Activated CD4-positive, alpha-beta memory T cell treated with anti-CD3 and anti-CD28 coated beads for 36 hours (primary cell): ENCODE measurements at places on chromosomes 4 and X.

DNA sequence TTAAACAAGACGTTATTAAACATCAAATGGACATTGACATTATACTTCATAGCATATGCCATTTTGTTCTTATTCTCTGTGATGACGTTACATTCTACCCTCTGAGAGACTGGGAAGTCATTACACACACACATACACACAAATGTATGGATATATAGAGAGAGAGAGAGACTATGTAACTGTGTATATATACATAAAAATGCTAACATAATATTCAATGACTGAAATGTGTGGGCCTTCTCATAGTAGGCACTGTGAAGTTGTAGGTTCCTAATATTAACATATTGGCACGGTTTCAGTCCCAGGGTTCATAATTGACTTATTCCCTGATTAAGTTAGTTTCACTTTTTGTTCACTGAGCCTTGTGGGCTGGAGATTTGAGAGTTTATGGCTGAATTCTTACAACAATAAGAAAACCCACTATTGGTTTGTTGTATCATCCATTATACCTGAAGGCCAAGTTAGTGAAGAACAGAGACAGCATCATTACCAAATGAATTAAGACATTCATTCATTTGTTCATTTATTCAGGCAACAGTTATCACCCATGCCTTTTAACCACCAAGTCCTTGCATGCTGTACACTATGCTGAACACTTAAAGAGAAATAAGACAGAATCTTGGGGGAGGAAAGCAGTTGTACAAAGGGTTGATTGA lies 68.5 kb downstream of the GAB1 start:
- DNase-seq: no peak

GRCh38 chrX:122219226-122219625 lies 964.9 kb upstream of the GRIA3 start:
- no peak for DNase-seq

DNA sequence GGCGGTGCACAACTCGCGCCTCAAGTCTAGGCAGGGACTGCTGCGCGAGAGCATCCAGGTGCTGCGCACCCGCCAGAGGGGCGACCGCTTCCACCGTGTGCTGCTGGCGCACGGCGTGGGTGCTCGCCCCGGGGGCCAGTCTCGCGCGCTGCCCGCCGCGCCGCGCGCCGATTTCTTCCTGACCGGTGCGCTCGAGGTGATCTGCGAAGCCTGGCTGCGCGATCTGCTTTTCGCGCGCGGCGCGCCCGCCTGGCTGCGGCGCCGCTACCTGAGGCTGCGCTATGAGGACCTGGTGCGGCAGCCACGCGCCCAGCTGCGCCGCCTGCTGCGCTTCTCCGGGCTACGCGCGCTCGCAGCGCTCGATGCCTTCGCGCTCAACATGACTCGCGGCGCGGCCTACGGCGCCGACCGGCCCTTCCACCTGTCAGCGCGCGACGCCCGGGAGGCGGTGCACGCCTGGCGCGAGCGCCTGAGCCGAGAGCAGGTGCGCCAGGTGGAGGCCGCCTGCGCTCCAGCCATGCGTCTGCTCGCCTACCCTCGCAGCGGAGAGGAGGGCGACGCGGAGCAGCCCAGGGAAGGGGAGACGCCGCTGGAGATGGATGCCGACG lies 1.3 kb downstream of the CHST7 start:
- DNase-seq: peak; percentile 57

DNA sequence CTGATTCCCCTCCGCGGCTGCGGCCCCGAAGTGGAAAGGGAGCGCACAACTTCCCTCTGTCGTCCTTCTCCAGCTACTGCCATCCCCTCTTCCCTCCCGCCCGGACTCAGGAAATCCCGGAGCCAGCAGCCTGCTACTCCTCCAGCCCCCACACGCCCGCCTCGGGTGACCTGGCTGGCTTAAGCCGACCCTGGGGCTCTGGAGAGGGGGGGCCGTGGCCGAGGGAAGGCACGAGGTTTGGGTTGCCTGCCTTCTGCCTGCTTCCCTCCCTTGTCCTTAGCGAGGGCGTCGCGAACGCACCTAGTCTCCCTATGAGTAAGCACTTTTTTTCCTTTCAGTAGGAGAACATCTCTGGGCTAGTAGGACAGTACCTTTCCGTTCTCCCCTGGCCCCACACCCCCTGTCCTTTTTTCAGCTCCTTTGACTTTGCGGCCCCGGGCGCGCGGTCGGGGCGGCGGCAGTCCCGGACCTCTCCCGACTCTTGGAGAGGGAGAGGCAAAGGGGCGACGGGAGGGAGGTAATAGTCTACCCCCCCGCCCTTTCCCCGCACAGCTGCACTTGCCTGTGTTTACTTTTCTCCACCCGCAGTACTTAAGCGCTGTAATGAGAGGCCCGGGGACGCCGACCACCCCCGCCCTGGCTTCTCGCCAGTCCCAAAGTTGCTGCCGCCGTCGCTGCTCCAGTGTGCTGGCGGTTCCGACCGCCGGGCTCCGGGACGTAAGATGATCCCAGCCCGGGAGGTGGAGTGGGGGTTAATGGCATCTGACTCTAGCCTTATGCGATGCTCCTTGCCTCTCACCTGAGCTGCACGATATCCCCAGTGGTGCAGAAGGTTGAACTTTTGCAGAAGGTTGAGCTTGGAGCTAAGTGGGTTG lies 868 bp downstream of the PLS3 start:
- DNase-seq: no peak

DNA sequence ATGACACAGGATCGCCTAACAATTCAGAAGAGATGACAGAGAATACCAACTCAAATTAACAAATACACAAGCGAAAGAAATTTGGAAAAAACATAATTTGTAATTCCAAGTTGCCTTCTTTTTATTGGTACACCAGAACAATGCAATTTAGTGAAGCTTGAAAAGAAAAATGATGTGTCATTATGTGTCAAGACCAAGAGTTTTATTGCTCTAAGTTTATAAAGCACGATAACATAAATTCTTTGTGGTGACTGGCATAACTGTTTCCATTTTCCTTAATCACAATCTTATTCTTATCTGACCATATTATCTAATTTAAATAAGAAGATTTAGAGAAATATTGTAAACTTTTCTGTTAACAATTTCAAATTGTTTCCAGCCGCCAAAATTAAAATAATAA lies 273.2 kb upstream of the TECRL start:
- DNase-seq: no peak

- no peak for DNase-seq
These were observed 88.1 kb downstream of the NPFFR2 start for GRCh38 chr4:72119946-72120345.

GRCh38 chrX:39451046-39451445 lies 646.7 kb downstream of the BCOR start:
- DNase-seq: no peak

GRCh38 chr4:174228988-174229387 lies 54.5 kb downstream of the FBXO8 start:
- DNase-seq: no peak

DNA sequence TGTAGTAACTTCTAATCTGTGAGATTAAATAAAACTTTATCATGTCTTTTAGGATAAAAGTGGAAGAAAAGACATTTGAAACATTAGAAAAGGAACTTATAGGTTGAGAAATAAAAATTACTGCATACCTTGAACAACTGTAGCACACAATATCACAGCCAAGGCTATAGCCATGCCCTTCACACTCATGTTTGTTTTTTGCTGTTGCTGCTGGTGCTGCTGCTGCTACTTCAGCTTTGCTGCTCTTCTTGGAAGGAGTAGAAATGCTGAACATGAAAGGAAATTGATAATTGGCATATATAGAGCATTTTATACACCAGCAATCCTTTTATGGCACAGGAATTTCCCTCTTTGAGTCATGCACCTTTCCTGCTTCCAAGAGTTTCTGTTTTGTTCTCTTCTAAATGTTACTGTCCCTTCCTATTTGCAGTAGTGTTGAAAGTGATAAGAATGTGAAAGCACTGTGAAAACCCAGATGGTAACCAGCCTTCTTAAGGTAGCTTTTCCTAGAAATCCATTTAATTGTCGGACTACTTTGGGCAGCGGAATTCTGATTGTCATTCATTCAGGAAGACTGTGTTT lies at the start of gene CXCL11:
Gene CXCL11 (minus strand): TSS at position 272 of the 582 bp plus-strand sequence. CDS start 83 bp downstream, at position 189.
- DNase-seq: no peak

GRCh38 chr4:101981756-101982155 lies 191.2 kb downstream of the BANK1 start:
- DNase-seq: no peak

GRCh38 chr4:80010316-80010715 lies 62.7 kb downstream of the ANTXR2 start:
- no peak for DNase-seq

DNA sequence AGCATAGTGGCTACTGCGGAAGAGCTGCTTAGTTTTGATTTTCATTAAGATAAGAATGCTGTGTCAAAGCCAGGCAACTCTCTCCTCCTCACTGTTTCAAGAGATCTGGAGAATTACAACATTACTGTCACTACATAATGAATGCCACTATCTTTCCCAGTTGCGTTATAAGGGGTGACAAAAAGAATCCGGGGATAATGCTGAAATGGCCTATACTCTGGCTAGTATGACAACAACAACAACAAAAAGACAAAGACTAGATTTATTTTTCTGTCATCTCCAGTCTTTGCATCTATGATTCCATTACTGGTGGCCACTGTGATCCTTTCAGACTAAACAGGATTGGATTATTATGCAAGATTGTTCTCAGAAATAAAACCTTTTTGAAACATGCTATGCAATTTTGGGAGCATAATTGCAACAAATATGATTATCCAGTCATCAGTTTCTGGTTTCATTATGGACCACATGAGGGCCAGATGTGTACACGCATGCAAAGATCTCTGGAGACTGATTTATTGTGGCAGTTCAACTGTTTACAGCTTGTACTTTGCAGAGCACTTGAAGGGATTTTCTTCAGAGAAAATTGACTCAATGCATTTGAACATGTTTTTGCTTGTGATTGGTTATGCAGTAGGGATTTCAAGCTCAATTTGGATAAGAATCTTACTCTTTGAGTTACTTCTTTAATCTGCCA lies 31.1 kb upstream of the SPANXB1 start:
- no peak for DNase-seq

DNA sequence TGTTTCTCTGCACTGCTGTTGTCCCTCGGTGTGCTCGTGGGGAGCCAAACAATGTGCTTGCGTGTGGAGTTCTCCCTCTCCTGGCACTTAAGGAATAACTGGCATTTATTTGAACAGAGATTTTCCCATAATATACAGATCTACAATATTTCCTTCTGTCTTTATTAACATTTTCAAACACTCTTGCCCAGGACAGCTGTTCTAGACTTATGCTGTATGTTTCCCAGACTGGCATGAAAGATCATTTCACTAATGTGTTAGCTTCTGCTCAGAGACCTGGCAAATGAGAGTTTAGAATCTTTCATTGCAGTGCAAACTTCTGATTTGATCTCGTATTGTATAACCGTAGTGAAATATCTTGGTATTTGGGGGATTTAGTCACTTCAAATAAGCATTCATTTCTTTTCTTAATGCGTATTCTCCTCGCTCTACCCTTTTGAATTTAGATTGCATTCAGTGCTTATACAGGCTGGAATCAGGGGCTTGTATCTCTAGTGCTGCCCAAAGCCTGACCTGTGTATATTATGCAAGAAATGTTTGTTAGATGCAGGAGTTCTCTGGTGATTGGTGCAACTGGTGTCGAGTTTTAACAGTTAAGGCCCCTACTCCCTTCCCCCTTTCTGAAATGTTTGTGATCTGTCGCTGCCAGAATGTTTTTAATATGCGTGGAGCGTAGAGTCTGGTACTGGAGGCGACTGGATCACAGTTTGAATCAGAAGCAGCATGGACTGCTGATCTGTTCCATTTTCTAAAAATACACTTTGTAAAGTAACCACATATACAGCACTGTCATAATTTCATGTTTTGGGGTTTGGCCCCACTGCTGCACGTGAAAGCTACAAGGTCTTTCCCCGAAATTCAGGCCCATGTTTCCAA lies 326.3 kb downstream of the ARHGAP10 start:
- no peak for DNase-seq

DNA sequence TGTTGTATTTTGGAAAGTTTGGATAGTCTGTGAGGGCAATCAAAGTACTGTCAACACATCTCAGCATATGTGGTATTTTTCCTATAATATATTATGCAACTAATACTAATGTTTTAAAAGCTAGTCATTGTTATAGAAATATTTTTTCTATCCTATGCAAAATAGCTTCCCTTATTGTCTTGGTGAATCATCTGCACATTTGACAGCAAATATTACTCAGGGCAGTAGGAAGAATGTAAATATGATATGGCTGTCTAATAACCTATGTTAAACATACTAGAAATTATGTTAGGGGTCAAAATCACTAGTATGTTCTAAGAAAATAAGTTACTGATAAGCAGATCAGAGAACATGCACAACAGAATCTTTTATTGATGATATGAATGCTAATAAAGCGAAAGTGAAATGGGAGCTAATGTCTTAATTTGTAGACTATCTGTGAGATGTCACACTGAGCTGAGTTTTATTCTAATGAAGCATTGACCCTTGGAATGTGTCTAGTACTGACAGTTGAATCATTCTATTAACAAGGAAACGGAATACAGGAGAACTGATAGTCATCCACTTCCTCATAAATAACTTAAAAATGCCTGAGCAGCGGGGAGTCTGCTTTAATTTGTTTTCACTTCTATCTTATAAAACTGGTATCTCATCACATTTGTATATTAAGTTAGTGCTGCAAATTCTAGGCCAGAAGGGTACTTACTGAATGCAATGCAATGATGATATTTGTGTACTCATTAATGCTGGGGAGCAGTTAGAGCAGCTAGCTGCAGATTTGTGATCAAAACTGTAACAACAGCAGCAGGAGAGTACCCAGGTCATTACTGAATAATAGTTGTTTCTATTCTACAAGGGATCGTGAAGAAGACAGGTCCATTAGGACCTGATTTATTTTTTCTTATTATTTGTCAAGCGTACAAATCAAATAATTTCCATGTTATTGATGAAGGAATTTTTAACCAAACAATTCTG lies 440.3 kb upstream of the AADAT start:
- DNase-seq: no peak

DNA sequence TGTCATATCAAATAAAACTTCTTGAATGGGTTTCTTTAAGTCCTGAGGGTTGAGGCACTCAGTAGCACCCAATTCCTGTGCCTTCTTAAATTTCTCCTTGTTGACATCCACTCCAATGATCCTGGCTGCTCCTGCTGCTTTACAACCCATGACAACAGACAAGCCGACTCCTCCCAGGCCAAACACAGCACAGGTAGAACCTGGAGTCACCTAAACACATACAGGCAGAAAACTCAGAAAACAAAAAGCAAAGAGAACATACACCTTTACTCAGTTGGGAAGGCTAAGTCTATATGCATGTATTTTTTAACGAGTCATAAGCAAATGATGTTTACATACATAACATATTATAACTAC lies 10.3 kb downstream of the ADH6 start:
- DNase-seq: no peak
